ENCODE measurements at places on chromosomes 7 and 10.
A peak's percentile ranks its signal among the peaks of the same experiment; 100 is the strongest.

DNA sequence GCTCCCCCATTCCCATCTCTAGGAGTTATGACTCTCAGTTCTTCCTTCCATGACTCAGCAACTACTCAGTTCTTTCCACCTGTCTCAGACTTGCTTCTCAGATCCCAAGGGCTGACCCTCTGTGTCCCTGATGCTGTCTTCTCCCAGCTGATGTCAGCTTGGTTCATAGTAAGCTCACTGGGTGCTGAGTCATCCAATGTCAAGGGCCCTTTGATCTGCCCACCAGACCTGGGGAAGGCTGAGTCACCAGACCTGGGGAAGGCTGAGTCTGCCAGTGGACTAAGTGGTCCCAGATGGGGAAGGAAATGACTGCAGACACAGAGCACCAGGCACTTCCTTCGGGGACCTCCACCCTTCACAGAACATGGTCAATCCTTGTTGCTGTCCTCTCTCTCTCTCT, 76.1 kb upstream of the ZEB1 start:
- DNase-seq: peak; percentile 78

- DNase-seq: no peak
Measured at GRCh38 chr7:85457911-85458310, 271.1 kb upstream of the SEMA3D start.

DNA sequence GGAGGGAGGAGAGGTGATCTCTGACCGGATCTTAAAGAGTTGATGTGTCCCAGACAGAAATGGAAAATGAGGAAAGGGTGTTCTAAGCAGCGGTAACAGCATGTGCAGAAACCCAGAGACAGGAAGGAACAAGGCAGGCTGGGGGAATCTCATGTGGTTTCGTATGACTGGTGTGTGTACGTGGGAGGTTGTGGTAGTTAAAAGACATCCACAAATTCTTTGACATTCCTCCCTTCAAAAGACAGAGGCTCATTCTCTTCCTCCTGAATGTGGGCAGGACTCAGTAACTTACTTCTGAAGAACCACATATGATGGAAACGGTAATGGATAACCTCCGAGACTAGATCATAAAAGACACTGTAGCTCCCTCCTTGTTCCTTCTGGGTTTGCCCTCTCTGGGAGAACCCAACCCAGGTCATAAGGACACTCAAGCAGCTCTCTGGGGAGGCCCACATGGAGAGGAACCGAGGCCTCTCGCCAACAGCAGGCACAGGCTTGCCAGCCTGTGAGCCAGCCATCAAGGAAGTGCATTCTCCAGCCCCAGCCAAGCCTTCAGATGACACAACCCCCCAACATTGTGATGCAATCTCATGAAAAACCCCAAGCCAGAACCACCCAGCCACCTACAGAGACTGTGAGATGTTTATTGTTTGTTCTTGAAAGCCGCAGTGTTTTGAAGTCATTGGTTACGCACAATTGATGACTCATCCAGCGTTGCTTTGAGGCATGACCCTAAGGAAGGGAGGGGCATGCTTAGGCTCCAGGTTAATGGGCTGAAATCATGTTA, 116.0 kb downstream of the SLIT1 start:
- no peak for DNase-seq

- no peak for DNase-seq
Measured at GRCh38 chr7:112018305-112019030, 187.7 kb downstream of the DOCK4 start.

- no peak for DNase-seq
Measured at GRCh38 chr7:55521917-55522902, 50.1 kb downstream of the VOPP1 start.

- DNase-seq: no peak
Measured at GRCh38 chr10:101704331-101704730, 9.4 kb upstream of the FBXW4 start.

- no peak for DNase-seq
Measured at GRCh38 chr10:132539431-132539839, 1.8 kb downstream of the INPP5A start.

- DNase-seq: no peak
Measured at GRCh38 chr7:2792856-2793487, 51.1 kb downstream of the GNA12 start.

DNA sequence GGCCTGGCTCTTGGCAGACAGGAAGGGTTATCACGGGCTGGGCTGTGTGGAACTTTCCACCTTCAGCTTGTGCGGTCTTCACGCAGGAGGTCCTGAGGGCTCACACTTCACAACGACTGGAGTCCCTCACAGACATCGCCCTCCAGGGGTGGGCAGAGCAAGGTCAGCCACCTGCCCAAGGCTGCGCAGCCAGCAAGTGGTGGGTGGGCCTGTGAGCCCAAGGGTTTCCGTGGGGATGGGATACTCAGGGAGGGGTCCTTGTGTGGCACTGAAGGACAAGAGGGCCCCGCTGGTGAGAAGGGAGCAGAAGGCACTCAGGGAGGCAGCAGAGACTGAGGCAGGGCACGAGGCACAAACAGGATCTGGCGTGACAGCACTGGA, 22.0 kb downstream of the PDIA4 start:
- DNase-seq: no peak

DNA sequence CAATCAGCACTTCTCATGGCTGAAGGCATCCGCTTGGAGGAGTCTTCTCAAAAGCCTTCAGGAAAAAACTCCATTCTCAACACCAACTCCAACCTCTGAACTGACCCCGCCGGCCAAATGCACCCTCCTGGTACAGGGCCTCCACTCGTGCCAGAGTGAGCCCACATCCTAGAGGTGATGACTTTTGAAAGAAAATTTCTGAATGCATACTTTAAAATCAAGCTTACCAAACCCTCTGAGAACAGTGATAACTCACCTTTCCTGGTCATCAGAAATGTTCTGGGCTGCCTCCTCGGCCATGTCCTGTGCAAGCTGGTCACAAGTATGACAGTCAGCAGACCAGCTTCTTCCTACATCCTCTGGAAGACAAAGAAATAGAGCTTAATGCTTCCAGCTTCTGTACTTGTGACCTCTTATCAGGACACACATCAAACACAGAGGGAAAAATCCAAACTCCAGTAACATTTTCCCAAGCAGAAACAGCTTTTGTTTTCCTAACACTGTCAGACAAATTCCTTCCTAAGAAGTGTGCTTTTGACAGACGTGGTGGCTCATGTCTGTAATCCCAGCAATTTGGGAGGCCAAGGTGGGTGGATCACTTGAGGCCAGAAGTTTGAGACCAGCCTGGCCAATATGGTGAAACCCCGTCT, at the start of gene PKD1L1:
TSS of gene PKD1L1 (minus strand) at position 326 of the 650 bp plus-strand sequence. CDS start at position 300, 26 bp downstream.
- DNase-seq: no peak

GRCh38 chr7:15669443-15670090, 16.9 kb downstream of the MEOX2 start:
- no peak for DNase-seq

GRCh38 chr10:94858005-94858404, 80.5 kb upstream of the CYP2C9 start:
- DNase-seq: no peak

DNA sequence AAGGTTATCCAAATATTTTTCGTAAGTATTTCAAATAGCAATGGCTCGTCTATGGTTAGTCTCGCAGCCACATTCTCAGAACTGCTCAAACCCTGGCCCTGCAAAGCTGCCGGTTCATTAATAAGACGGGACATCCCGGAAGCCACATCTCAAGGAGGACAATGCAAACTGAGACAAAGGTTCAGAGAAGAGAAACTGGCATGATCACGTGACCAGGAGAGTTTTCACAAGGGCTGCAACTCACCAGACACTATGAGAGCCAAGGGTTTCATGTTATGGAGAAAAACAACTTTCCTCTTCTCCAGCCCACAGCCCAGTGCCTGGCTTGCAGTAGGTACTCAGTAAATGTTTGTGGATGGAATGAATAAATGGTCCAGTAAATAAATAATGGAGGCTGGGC, 5.0 kb upstream of the HSPA12A start:
- DNase-seq: no peak

Data from AG20443 (cell line).